ENCODE measurements at places on chromosomes 3 and 15.

- DNase-seq, result no peak
Observed at GRCh38 chr3:53288214-53288613, 32.4 kb upstream of the TKT start.

DNA sequence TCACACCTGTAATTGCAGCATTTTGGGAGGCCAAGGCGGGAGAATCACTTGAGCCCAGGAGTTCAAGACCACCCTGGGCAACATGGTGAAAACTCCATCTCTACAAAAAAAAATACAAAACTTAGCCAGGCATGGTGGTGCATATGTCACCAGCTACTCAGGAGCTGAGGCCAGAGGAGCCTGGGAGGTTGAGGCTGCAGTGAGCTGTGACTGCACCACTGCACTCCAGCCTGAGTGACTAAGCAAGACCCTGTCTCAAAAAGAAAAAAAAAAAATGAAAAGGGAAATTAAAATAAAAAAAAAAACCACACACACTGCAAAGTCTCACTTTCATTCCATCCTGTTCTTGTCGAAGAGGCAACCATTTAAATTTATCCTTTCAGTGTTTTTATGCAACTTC lies 100.8 kb upstream of the PIAS1 start:
- DNase-seq, result no peak

DNA sequence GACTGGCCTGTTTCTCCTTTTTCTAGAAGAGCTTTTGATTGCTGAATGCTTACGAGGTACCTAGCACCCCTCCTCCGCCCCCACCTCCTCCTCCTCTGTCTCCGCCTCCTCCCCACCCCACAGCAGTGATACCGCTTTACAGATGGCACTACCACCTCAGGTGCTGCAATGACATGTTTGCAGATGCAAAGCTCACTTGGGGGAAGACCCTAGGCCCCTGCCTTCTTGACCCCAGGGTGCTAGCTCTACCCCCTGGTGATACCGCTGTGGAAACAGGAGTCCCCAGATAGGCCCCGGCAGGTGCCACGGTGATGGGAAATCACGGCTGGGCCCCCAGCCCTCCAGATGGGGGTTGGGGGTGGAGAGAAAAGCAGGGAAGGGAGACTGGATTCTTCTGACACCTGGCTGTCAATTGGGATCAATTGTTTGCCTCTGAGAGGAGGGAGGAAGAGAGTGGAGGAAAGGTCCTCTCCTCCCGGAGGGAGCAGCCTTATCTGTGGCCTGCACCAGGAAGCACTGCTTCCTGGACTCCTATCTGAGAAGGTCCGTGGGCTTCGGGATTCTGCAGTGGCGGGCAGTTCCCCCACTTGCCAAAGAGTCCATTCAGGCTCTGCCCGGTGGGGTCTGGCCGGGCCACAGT lies 37.6 kb downstream of the DNASE1L3 start:
- no peak for DNase-seq

DNA sequence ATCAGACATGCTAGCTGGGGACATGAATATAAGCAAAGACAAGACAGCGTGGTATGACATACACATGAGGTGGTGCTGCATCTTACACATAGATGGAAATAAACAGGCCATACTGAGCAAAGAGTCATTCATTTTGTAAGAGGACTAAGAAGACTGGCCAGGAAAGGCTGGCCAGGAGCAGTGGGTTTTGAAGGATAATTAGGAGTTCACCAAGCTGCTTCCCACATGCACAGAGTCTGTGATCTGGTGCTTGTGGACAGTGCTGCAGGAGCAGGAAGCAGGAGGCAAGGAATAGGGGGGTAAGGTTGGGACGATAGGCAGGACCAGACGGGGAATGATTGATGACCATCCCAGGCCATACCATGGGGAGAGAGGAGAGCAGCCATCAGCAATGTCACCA lies 41.5 kb downstream of the ST8SIA2 start:
- DNase-seq, result no peak
